Activated CD8-positive, alpha-beta memory T cell treated with anti-CD3 and anti-CD28 coated beads for 24 hours (primary cell): ENCODE measurements at places on chromosomes 6 and 20.
A peak's percentile ranks its signal among the peaks of the same experiment; 100 is the strongest.

DNA sequence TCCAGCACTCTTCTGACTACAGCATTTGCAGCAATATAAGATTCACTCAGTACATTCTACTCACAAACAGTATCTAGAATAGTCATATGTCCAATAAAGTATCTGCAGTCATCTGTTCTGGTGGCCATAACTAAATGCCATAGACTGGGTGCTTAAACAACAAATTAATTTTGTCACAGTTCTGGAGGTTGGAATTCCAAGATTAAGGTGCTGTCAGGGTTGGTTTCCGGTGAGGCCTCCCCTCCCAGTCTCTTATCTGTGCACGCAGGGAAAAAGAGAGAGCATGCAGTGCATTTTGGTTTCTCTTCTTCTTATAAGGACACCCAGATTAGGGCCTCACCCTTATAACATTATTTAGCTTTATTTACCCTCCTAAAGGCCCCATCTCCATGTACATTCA, 21.3 kb upstream of the NUS1 start:
- DNase-seq = no peak

DNA sequence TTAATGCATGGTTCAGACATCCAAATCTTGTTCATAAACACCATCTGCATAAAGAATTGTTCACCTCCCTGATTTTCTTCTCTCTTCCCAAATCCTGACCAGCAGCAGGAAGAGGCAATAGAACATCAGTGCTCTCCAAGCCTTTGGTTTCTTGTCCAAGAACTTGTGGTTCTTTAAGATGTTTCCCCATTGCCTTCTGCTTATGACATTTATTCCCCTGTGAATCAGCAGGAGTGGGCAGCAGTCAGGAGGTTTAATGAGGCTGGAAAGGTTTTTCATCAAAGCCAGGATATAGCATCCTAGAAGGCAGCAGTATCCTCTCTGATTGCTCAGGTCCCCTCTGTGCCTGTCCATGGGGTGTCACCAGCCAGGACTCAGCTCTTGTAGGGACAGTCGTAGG, 5.3 kb downstream of the HDDC2 start:
- no peak for DNase-seq

GRCh38 chr6:119171088-119171841, 92.8 kb upstream of the FAM184A start:
- no peak for DNase-seq

DNA sequence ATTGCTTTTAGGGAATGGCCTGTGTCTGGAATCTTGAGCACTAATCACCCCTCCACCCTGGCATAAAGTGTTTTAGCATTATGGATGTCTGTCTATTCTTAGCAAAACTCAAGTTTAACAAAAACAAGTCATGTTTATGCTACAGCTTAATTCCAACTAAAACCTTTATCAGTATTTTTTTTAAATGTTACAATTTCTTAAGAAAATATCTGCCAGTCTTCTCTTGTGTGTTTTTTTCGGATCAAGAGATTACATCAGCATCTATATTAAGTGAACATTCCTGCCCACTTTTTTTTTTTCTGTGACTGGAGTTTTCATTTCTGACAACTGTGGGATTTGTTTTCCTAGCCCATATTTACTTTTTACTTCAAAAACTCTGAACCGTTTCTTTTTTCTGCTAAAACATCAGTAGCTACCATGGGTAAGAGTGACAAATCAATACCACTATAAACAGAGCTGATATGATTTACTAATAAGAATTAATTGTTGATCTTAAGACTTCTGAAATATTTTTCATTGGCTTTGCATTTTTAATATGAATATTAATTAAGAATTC, 94.3 kb downstream of the EDN1 start:
- no peak for DNase-seq

- no peak for DNase-seq
These were observed 329.3 kb downstream of the NRN1 start for GRCh38 chr6:5677219-5678000.

DNA sequence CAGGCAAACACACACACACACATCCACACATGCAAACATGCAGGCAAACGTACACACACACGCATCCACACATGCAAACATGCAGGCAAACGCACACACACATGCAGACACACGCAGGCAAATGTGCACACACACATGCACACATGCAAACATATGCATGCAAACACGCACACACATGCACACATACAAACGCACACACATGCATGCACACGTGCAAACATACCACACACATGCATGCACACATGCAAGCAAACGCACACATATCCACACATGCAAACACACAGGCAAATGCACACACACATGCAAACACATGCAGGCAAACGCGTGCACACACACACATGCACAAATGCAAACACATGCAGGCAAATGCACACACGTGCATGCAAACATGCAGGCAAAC, 46.9 kb upstream of the RIN2 start:
- no peak for DNase-seq

DNA sequence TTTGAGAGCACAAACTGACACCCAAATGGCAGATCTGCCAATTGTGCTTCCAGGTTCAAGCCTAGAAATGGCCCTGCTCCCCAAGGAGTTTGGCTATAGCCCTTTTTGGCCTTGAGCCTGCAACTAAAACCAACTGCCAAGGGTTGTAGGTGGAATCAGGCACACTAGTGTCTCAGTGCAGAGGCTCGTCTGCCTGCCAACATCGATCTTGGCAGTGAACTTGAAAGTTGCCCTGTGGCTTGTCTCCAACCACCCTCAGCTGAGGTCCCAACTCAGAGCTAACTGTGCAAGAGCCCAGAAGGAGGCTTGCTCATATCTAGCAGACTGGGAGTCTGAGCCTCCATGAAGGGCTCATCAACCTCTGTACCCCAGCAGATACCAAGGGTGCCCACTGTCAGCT, 92.7 kb upstream of the GLP1R start:
- DNase-seq = no peak

GRCh38 chr6:34189806-34190503, 44.1 kb upstream of the GRM4 start:
- DNase-seq = peak; percentile 72

GRCh38 chr6:84618836-84619235, 145.6 kb downstream of the TBX18 start:
- DNase-seq = no peak

DNA sequence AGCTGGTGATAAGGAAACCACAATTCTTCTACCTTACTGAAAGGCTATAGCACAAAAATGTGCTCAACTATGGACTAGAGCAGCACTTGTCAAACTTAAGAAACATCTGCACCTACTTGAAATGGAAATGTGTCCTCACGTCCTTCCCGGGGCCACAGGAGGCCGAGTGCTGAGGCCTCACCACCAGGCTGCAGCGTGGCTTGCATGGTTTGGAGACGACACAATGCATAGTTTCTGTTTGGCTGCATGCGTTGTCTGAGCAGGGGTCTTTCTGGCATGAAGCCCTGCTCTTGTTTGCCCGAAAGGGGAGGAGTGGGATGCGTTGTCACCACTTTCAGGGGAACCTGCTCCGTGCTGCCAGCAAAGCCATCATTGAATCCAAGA, 228.8 kb downstream of the TTLL2 start:
- DNase-seq = no peak

GRCh38 chr20:58965270-58966064, 15.6 kb upstream of the NELFCD start:
- no peak for DNase-seq

GRCh38 chr6:33079580-33079979, 3.8 kb downstream of the HLA-DPB1 start:
- no peak for DNase-seq

DNA sequence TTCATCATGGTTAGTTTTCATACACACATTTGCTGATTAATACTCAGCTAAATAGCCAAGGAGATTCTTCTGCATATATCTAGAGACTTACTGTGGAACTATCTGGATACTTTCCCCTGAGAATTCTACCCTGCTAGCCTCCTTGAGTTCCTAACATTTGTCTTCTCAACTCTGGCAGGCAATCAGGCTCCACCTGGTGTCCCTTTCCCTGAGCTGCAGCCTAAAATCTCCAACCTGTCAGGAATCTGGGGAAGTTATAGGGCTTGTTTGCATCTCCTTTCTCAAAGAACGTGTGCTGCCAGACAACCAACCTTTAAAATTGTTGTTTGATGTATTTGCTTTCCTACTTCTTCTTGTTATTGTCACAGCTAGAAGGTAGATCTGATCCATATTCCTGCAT, 73.4 kb downstream of the FUT9 start:
- DNase-seq = no peak

DNA sequence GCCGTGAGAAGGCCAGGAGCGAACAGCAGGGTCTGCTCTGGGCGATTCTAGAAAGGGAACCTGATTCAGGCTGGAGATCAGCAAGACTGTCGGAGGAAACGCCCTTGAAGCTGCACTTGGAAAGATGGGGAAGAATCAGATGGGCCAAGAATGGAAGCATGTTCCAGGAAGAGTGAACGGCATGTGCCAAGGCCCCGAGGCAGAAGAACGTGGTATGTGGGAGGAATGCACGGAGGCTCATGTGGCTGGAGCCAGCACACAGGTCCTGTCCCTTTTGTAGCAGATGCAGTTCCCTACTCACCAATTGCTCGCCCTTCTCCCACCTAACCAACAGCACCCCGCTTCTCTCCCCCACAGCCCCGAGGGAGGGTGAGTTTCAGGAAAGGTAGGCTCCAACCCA, 180.6 kb downstream of the TFAP2C start:
- DNase-seq = no peak

DNA sequence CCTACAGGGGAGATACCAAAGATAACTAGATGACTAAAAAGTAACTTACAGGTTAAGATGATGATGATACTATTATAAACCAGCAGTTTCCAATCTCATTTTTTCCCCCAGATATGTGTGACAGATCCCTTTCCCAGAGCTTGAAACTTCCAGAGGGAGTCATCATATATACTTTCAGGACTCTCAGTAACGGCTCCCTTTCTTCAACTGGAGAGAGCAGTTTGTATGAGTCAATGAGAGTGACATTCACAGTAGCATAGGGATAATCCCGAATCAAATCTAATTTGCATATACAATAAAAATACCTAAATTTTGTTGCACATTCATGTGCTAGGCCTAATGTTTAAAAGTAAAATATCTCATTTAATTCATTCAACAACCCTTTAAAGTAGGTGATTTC, 29.7 kb downstream of the IGF2R start:
- DNase-seq = no peak

DNA sequence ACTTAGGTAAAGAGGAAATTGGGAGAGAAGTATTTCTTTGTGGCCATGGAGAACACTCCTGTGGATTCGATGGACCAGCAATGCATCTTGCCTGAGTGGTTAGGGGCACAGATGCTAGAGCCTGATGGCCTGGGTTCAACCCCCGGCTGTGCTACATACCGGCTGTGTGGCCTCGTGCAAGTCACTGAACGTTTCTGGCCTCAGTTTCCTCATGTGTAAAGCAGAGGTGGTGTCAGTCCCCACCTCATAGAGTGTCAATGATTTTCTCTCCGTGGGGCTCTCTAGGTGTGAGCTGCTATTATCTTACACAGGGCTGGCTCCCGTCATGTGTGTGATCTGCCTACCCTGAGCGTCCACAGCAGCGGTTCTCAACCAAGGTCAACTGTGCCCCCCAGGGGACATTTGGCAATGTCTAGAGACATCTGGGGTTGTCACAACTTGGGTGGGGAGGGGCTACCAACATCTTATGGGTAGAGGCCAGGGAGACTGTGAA, 50.0 kb upstream of the PTPN1 start:
- DNase-seq = no peak

DNA sequence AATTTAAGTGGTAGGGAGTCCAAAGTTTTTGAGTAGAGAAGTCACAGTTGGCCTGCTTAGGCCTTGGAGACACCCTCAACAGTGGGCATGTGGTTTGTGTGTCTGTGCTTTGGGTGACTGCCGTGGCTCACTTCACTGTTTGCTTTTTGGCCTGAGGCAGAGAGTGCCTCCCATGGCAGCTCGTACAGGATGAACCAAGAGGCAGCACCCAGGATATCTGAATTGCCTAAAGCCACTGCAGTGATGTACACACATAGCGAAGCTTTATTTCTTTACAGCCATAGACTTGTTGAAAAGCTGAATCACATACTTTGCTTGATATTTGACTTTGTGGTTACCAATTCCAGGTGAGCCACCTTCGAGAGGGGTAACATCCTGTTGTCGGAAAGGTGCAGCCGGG, 21.6 kb downstream of the RREB1 start:
- no peak for DNase-seq

DNA sequence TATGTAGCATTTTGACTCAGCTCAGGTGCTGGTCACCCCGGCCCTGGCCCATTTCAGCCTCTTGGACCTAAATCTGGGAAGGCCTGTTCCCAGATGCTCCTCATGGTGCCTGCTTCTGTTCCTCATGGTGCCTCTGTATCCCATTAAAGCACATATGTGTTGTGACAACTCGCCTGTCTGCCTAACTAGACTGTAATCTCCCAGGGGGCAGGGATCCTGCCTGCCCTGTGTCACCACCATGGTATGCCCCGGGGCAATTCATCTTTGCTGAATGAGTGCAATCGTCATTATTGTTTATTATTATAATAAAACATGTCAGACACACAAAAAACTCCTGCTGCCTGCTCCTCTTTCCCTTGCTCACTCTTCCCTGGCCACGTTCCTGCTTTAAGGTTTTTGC, 62.0 kb downstream of the ZFP64 start:
- no peak for DNase-seq

DNA sequence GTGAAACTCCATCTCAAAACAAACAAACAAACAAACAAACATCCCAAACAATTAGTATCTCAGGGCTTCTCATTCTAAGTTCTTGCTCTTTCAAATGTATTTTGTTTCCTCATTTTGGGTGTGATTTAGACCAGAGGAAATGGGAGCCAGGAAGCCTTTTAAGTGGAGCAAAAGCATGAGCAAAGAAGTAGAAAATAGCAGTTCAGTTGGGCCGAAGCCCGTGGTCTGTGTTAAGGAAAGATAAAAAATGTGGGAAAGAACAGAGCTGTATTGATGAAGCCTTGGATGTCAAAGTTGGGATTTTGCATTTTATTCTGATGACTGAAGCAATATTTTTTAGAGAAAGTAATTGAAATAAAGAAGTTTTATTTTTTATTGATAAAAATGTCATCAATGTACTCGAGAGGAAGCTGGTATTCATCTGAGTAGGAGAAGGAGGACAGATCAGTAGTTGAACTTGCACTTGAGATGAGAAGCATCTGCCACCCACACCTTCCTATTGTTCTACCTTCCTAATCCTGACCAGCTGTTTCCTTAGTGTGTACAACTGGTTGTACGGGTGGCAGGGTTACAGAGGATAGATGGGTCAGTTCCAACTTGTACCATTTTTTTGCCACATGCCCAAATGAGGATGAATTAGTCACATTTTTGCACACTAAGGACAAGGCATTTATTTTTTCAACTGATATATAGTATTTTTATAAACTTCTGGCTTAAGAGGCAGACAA, 56.1 kb downstream of the KIAA0408 start:
- no peak for DNase-seq

- no peak for DNase-seq
These were observed 30.3 kb upstream of the CALHM6 start for GRCh38 chr6:116430860-116431259.
